Esophagus mucosa (tissue), 1 donor: ENCODE measurements at places on chromosomes 1 and 21. TPM values are rescaled to one million over a fixed set of nuclear protein-coding genes. Genes with fewer than 3 reads are reported as not detected.

DNA sequence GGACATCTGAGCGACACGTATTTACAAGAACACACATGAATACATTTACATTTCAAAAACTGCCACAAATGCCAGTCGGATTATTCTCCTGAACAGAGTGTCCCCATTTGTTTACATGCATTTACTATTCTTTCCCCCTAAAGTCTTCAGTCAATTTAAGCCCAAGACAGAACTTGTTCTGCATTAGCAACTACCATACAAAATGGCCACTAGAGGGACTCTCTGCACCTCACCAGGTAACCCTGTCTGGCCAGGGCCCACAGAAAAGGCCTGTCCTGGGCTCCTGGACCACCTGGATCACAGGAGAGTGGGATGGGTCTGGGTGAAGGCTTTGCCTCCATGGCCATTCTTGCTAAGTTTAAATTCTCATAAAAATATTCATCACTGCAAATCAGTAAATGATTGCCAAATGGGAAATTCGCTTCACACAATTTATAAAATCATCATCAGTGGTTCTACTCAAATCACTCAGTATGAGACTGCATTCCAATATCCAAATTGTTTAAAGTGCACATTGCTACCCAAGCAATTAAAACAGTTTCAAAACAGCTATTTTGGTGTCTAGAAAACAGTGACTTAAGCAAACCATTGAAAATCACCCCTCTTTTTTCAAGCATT, 12.5 kb upstream of the GUCA2A start:
- peak; percentile 33 for ATAC-seq

DOP1B gene
- 23.8 TPM for total RNA-seq

ELF3 gene
- 391 TPM for total RNA-seq

GRCh38 chr21:38171723-38172344, 85.0 kb upstream of the KCNJ15 start:
- peak; percentile 31 for ATAC-seq

- no peak for ATAC-seq
Measured at GRCh38 chr1:212664409-212665199, 35.0 kb downstream of the BATF3 start.

DNA sequence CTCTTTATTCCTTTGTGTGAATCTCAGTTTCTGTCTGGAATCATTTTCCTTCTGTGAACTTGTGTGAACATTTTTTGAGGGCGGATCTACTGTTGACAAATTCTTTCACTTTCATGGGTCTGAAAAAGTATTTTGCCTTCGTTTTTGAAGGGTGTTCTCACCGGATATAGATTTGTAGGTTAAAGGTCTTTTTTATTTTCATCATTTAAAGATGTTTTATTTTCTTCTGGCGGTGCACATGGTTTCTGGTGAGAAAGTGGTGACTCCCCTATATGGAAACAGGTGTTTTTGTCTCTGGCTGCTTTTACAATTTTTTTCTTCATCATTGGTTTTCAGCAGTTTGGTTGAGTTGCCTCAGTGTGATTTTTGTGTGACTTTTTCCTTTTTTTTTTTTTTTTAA, 94.9 kb downstream of the DYRK1A start:
- ATAC-seq = no peak

DNA sequence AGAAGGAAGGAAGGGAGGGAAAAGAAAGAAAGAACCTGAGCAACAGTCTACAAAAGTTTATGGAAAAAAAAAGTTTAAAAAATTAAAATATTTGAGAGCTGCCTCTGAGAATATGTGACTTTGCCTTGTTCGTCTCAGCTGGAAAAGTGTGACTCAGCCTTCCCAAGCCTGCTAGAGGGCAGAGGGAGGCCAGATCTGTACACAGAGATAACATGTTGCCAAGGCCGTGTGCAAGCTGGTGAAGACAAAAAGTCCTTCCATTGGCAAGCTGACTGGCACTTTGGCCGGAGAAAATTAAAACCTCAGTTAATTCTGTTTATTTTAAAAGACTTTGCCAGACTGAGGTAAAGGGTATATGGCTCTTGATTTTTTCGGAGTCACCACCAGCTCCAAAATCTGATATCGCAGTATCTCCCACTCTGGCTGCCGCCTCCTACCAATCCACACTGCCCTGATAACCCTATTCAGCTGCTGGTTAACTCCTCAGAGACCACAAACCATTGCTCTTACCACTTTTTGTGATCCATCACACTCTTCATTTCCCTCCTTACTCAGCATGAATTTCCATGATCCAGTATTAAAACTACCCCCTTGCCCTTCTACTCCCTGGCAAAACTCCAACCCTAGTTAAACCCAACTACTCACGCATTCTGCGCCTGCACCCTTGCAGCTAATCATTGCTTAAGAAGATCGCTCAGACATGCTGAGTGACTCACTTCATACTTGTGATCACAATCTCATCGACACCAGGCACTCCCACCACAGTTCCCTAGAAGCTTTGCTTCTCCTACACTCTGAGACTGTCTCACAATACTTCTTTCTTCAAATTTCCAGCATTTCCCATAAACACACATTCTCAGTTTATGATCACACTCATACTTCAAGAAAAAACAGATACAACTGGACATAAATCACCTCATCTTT, 5.7 kb upstream of the PPP1R15B start:
- ATAC-seq = peak; percentile 85

DNA sequence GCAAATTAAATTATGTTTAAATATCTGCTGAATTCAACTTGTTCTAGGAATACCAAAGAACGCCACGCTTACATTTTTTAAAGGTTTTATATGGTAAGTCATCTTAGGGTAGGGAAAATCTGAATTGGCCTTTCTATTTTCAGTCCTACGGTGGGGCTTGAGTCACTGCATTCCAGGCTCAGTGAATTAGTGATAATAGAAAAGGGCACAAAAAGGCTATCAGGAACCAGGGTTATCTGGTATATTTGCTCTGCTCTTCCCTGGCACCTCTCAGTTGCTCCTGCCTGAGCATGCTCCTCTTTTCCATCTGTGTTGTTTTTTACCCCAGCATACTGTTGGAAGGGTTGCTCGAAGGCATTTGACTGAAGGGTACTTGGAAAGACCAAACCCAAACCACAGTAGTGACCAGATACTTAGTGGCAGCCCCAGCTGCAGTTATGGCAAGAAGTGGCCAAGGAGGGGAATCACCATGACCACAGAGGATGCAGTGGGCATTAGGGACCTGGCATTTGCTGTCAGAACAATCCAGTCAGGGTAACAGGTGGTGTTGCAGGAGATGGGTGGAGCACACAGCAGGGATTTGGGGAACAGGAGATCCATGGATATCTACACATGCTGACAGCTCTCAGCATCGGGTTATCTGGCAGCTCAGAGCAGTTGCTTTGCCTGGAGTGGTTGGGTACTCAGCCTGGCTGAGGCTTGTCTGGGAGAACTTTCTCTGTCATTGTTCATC, 2.3 kb downstream of the OVAAL start:
- no peak for ATAC-seq

- ATAC-seq = no peak
Measured at GRCh38 chr1:112457955-112458354, 50.8 kb upstream of the WNT2B start.

AMY1B gene
- not detected for total RNA-seq

DNA sequence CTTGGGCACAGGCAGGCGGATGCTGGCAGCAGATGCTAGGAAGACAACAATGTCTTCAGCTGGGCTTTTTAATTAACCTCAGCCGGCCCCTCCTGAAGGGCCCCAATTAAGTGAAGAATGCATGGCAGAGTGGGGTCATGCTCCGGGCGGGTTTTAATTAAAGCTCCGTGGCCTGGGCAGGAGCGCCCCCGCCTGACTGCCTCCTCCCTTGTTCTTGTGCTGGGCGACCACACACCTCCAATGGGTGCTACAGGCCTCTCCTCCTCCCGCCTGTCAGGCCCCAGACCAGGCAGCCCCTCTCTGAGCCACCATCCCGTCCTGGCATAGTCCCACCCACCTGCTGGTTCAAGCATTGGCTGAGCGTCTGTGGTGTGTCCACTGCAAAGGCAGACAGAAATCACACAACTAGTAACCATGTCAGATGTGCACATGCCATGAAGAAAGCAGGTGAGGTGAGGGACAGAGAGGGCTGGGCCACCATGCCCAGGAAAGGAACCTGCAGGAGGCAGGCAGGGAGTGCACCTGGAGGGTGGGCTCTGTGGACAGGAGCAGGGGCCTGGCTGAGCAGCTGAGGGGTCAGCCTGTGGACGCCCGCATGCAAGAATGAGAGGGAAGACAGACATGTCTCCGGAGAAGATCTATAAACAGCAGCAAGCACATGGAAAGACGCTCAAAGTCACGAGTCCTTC, 8.5 kb upstream of the ARF1 start:
- ATAC-seq = no peak

SPATA1 gene
- 1.1 TPM for total RNA-seq

LCE3E gene
- total RNA-seq = 4.3 TPM

DNA sequence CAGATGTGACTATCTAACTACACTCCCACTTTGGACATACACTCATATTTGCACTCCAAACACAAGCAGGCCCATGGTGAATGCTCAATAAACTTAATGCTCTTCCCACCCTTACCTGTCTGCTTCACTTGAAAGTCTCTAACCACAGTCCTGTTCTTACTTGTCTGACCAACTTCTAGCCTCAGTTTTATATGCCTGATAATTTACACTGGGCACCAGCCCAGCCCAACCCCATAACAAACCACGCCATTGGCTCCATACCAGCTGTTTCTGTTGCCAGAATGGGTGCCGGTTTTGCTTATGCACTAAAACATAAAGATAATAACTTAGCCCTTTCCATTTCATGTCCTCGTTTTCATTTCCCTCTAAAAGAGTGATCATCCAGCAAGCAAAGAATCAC, 395.4 kb downstream of the NTNG1 start:
- peak; percentile 85 for ATAC-seq

GRCh38 chr1:44929531-44929930, 56.9 kb downstream of the EIF2B3 start:
- no peak for ATAC-seq

- ATAC-seq = no peak
Measured at GRCh38 chr1:230086151-230086550, 19.1 kb downstream of the GALNT2 start.

GRCh38 chr1:47656719-47657685, 219.2 kb downstream of the FOXD2 start:
- ATAC-seq = no peak

SHE gene
- total RNA-seq = 1.4 TPM

- ATAC-seq = no peak
Measured at GRCh38 chr1:94006604-94007003, 97.4 kb upstream of the GCLM start.

DNA sequence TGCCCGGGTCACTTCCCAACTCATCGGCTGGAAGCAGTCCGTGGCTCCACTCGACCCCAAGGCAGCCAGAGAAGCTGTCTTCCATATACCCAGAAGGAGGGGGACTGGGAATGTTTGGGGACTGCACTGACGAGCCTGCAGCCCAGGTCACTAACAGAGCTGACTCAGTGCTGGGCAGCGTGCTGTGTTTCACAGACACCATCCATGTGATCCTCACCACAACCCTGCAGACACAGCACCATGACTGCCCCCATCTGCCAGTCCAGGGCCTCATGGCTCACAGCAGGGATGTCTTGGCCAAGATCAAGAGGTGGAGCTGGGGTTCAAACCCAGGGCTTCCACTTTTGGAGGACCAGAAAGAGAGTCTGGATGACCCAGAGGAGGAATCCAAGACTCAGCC, 67.9 kb downstream of the KLHDC7A start:
- ATAC-seq = no peak

DNA sequence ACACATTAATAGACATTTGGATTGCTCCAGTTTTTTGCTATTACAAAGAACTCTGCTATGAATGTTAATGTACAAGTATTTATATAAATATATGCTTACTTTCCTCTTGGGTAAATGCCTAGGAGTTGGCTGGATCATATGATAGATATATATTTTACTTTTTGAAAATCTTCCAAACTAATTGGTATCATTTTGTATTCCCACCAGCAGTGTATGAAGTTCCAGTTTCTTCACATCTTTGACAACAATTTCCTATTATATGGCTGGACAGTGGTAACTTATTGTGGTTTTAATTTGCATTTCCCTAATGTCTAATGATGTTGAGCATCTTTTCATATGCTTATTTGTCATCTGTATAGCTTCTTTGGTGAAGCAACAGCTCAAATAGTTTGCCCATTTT, 23.8 kb upstream of the DIPK1A start:
- ATAC-seq = no peak

DNA sequence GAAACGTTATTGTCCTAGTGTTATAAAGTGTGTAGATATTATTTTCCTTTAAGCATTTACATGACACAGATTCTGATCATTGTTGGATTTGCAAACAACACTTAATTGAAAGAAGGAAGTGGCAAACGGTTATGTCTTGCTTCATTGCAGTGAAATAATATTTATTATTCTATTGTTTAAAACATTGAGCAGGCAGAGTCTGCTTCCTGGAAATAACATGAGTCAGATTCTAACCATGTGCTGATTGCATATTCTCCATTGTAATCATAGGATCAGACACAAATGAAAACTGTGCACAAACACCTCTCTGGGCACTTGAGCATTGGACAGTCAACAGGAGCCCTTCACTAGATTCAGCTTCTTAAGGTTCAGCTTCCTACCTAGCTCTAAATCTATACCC, 46.8 kb upstream of the USP25 start:
- ATAC-seq = peak; percentile 89

DNA sequence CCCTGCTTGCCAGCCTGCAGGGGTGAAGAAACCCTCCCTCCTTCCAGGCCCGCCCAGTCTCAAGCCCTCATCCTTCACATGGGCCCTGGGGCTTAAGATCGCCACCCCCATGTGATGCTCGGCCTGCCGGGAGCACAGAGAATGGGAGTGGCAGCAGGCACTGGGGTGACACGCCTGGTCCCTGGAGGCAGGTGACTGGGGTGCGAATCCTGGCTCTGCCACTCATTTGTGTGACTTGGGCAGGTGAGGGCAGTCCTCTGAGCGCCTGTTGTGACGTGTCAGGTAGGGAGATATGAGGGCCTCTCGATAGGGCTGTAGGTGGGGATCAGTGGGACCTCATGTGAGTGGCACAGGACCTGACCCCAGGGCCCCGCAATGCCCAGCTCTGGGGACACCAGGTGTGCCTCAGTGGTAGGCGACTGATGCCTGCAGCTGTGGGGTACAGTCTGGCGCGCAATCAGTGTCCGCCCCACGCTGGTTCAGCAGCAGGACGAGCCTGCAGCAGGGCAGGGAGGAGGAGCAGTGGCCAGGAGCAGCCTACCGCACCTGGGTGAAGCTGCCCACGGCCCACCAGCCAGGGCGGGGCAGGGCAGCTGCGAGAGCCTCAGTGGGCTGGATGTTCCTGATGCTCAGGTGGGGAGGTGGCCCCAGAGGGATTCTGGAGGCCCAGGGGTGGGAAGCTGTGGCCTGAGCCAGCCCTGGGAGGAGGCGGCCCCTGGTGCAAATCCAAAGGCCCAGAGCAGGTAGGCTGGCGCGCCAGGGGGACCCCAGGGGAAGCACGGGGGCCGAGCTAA, 6.2 kb downstream of the SH2D5 start:
- ATAC-seq = peak; percentile 14
